ENCODE measurements at places on chromosomes 5 and 9.
A peak's percentile ranks its signal among the peaks of the same experiment; 100 is the strongest.

GRCh38 chr5:69285448-69286116 lies 47.0 kb downstream of the CCDC125 start:
- DNase-seq = no peak

GRCh38 chr5:53568401-53568800 lies 8.0 kb downstream of the NDUFS4 start:
- peak; percentile 31 for DNase-seq

DNA sequence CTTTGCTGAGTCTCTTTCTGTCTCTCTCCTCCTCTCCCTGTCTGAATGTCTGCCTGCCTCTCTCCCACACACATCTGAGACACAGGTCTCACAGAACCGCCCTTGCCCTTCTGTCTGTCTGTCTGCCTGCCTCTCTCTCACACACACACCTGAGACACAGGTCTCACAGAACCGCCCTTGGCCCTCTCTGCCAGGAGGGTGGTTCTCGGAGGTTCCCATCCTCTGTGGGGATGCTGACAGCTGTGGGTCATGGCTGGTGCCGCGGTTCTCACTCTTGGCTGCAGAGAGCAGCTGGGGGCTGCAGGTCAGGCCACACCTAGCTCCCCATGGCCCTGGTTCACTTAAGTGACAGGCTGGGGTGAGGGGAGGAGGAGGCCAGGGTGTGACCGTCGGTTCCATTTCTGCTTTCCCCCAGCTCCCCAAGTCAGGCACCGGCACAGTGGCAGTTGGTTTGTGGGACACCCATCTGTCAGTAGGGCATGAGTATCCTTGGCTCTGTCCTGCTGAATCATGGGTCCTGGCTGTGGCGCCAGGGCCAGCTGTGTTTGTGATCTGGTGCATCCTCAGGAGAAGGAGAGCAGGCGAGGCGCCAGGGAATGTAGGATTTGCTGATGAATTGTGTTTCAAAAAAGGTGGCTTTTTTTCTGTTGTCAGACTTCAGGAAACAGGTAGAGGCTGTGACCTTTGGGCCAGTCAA lies 42.3 kb upstream of the CLPTM1L start:
- no peak for DNase-seq

GRCh38 chr9:77291714-77292113 lies 114.4 kb downstream of the VPS13A start:
- DNase-seq = no peak

DNA sequence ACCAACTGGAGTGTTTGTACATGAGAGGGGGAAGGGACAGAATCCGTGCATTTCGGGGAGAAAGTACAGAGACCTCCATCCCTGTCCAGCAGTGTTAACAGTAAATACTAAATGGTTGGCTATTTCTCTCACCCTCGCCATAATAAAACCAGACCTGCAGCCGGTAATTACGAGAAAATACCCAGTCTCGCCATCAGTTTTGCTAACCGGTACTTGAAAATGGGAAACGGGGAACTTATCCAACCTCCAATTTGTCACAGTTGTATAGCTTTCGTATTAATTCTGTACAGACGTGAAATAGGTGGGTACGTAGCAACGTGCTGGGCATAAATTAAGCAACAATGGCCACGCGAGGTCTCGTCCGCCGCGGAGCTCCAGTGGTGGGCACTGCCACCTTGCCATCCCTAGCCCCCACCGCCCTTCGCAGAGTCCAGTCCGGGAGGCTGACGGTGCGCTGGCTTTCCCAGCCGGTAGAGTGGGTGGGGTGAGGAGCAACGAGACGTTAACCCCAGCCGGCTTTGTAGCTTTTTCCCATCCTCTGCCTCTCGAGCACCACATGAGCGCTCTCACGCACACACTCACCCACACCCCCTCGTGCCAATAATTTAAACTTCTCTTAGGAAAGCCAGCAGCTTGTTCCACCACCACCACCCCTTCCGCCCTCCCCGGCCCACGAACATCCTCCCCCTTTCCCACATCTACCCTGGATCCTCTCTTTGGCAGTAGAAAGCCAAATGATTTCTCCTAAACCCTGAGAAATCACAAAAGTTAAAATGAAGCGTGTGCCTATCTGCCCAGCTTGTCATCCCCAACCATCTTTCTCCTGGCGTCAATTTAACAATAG lies 1.8 kb downstream of the ELAVL2 start:
- no peak for DNase-seq

- DNase-seq = no peak
Observed at GRCh38 chr5:90017239-90017638, 392.3 kb downstream of the CETN3 start.

DNA sequence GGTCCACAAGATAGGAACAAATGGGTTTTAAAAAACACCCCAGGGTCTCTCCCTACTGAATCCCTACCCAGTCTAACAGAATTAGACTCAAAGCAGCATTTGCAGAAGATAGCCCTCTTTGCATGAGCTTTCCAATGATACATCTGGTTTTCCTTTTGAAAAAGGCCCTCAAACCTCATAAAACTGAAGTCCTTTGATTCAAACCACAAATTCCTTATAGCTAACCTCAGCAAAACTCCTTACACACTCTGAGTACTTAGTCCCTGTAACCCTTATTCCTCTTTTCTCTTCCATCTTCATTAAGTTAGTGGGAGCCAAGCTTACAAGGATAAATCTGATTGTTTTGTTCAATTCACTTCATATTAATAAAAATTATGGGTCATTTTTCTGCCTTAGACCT lies 90.5 kb upstream of the TNC start:
- no peak for DNase-seq

DNA sequence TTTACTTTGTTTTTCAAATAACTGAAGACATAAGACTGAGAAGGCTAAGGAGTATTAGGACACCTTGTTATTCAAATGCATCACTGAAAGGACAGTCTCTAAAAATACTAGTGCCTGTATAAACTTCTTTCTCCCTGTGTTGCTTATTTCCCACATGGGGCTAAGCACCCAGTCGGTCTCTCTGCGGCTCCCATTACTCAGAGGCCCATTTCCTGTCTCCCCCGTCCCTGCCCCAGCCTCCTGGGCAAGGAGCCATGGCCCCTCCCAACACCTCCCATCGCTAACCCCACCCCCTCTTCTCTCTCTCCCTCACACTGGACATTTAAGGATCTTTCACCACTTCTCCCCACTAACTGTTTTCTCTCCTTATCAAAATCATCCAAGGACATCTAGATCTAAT lies 81.9 kb downstream of the EBF1 start:
- DNase-seq = no peak

GRCh38 chr5:179111267-179112207 lies 51.4 kb downstream of the ZNF354C start:
- DNase-seq = no peak

- DNase-seq = no peak
Observed at GRCh38 chr5:51544031-51544785, 161.0 kb downstream of the ISL1 start.

DNA sequence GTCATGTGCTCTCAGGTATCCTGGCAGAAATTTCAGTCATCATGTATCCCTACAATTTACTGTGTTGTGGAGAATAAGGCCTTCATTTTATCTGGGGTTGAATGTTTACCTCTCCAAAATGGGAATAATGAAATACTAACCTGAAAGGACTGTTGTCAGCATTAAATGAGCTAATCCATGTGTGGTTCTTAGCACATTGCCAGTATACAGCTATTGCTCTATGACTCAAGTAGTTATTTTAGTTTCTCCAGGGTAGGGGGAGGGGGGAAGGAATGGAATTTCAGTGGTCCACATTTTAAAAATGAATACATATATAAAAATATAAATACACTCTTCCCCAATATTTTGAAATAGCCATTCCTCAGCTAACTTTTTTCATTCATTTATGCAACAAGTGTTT lies 3.5 kb downstream of the PAM start:
- DNase-seq = no peak

DNA sequence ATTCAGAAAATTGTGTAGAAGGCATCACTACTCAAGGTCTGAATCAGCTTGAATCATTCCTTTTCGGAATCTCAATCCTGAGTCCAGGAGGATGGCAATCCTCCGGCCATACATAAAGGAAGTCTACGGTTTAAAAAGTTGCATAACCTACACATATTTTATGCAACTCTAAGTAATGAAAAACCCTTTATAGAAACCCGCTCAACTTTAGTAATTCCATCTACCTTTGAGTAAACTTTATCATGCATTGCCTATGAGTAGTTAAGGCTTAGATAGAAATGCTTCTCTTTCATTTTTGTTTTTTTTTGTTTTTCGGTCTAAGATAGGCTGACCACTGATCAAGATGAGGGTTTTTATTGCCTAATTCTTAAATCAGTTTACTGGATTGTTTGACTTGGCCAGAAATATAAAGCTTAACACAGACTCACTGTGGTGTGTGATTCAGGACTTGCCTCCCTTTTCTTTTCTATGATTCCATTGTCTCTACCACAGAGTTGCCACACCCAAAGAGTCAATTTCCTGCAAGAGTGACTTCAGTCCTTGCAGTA lies 85.0 kb downstream of the LURAP1L start:
- DNase-seq = no peak

DNA sequence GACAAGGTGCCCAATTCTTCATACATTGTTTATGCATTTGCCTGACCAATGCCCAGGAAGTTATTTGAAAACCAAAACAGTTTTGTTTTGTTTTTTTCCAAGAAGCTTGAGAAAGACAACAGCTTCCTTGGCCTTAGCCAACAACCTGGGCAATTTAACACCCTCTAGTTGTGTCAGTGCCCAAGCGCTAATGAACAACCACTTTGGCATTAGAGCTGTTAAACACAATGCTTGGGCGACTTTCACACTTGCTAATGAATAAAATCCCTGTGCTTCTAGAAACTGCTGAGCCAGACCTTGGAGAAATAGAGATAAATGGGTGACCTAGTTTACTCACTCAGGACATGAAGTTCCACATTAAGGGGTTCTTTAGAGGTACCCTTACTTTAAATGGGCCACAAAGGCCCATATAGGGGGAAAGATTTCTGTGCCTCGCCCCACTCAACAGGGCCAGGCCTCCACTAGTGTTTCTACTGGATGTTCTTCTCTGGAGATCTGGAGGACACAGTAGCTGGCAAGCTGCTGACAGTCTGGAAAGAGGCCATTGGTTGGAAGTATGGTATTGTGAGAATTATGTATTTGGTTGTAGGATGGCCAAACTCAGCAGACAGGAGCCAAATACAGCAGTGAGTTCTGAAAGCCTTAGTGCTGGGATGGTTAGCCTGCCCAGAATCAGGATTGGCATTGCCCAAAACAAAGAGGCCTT lies 179.8 kb downstream of the DOCK8 start:
- DNase-seq = no peak

DNA sequence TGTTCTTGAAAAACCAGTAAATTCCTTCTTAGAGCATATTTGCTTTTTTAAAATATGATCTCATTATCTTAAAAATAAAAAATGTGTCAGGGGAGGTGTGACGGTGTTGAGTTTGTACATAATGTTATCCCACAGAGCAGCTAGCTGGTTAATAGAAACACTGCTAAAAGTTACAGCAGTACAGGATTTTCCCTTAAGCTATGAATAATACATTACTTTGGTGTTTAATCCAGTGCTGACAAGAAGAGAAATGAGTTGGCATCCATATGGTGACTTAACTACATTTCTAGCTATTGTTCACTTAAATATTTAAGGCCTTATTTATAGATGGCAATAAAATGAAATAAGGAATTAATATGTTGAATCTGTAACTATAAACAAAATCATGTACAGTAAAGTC lies 883.1 kb downstream of the CDH18 start:
- DNase-seq = no peak

GRCh38 chr9:136085815-136086212 lies 9.3 kb downstream of the NACC2 start:
- no peak for DNase-seq

DNA sequence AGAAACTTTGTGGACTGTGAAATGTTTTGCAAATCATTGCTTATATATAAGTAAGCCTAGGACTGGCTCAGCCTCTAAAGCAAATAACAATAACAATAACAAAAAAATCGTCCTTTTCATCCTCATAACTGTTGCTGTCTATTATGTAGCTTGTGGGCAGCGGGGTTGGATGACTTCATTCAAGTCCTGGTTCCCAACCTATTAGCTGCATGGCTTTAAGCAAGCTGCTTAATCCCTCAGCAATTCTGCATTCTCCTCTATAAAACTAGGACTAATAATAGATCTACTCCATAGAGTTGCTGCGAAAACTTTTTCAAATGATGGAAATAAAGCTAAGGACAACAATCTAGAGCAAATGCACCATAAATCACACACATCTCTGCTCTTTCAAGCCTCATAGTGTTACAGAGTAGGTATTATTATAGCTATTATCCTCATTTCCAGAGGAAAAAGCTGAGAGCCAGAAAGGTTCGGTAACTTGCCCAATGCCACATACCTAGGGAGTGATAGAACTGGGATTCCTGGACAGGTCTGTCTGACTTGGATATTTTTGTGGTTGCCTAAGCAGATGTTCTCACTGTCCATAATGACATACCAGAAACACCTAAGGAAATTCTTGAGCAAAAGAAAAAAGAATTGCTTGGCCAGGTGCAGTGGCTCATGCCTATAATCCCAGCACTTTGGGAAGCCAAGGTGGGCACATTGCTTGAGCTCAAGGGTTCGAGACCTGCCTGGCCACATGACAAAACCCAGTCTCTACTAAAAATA lies 98.8 kb upstream of the ADRA1B start:
- DNase-seq = no peak

GRCh38 chr5:147156012-147156411 lies 78.8 kb upstream of the STK32A start:
- no peak for DNase-seq

DNA sequence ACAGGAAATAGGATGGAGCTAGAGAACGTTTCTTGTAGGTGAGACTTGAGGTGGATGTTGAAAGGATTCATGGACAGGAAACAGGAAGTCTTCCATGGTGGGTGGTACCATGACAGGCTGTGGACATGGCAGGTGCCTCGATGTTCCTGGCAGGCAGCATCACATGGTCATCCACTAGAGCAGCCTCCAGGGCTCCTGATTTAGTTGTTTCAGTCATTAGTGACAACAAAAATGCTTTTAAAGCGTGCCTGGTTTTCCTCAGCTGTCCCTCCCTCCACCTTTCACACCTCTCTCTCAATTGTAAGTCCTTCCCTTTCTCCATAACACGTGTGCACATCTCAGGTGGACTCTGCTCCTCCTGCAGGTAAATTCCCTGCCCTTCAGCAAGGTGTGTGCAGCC lies 25.2 kb upstream of the ASPN start:
- DNase-seq = no peak

- no peak for DNase-seq
Observed at GRCh38 chr5:79295029-79295428, 59.1 kb downstream of the JMY start.

DNA sequence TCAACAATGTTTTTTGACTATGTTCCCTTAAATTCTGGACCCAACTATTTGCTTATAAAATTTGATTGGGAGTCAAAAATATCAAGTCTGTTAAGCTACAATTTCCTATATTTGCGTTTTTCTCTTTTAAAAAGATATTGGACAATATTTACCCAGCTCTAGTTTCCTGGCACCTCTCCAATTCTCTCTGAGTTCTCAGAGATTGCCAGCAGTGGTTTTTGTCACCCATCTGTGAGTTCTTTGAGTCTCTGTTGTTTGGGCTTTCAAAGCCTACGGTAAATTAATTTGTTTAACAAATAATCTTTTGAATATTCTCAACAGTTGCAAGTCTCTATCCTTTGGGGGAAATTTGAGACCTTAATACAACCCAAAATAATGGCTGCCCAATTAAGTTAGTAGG lies 174.2 kb upstream of the PUM3 start:
- DNase-seq = no peak

All from muscle of arm (tissue), 14 donors.